Colonic mucosa (tissue), 4 donors: ENCODE measurements at places on chromosomes 2 and 18.

- DNase-seq: peak; percentile 10
- no peaks in the 10 kb centered on the region for H3K27me3 ChIP-seq
- no peaks in the 10 kb centered on the region for H3K4me1 ChIP-seq
- H3K27ac ChIP-seq: no peak overlapping the region
These were observed 290.1 kb upstream of the HDAC4 start for GRCh38 chr2:239690651-239691631.

DNA sequence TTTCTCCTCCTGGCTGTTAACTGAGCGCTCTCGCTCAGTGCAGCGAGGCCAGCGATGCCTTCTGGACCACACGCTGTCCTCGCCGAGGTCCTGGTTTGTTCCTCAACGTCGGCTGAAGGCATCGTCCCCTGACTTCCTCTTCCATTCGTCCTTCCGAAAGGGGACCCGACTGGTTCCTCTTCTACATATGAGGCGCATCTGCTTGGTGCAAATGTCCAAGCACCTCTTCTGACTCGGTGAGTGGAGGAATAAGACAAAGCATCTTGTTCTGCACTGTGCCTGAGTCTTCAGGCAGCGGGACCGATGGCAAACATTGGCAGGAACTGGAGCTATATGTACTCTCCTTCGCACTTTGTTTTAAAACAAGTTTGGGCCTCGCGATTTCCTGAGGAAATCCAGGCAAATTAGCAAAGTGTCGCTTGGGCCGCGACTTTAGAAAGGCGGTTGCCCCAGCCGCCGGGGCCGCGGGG lies 621 bp upstream of the KCNS3 start:
- H3K36me3 ChIP-seq: no peaks in the 10 kb centered on the region
- peak; percentile 36 for DNase-seq
- peaks cover 11% of the 10 kb centered on the region for H3K27me3 ChIP-seq
- peak overlapping the region; percentile 79 for H3K4me3 ChIP-seq
- no peak overlapping the region for H3K27ac ChIP-seq

- no peak for DNase-seq
- H3K4me3 ChIP-seq: no peak overlapping the region
- H3K4me1 ChIP-seq: no peaks in the 10 kb centered on the region
- H3K27me3 ChIP-seq: no peaks in the 10 kb centered on the region
These were observed 111.4 kb downstream of the EIPR1 start for GRCh38 chr2:3265981-3266924.

DNA sequence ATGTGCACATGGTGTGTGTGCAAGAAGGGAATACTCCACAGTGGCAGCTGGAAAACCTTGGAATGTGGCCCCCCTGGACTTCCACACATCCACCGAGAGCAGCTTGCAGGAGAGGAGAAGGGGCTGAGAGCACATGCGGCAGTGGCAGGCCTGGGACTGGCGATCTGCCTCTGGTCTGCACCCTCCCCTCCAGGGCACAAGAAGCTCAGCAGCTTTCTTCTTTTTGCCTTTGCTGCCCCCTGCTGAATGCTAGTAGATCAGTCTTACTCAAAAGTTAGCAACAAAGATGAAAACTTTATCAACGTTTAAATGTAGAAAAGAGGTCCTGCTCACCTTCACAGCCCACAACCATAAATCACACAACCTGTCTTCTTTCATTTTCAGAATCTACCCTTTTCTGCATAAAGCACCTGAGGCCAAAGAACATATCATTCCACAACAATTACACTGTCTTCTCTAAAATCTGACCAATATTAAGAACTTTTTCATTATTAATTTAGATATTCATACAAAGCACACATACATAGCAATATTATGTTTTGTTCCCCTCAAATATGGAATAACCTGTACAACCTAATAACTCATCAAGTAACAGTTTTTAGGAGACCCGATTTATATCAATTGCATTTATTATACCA lies 34.6 kb downstream of the TGFBRAP1 start:
- H3K36me3 ChIP-seq: no peaks in the 10 kb centered on the region
- no peaks in the 10 kb centered on the region for H3K4me1 ChIP-seq
- H3K27ac ChIP-seq: no peak overlapping the region

DNA sequence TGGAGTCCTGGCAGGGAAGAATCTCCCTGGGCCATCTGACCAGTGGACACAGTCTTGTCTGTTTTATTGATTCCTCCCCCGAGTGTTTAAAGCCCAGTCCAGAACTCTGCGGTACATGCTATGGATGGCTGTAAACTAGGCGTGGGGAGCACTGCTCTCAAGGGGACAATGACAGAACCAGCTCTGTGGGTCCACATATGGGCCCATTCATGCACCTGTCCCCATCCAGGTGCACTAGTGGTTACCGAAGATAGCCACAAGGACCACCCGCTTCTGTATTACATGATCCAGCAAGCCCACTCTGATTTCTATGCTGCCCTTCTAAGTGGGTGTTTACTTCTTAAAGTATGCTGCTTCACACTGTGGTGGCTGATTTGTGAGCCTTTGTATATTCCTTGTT lies 21.0 kb downstream of the CHST10 start:
- no peaks in the 10 kb centered on the region for H3K27me3 ChIP-seq
- no peak overlapping the region for H3K4me3 ChIP-seq
- DNase-seq: no peak
- no peaks in the 10 kb centered on the region for H3K4me1 ChIP-seq
- H3K27ac ChIP-seq: no peak overlapping the region

GRCh38 chr18:37175727-37176620 lies 347.0 kb downstream of the KIAA1328 start:
- no peaks in the 10 kb centered on the region for H3K27me3 ChIP-seq
- no peak overlapping the region for H3K4me3 ChIP-seq
- H3K36me3 ChIP-seq: no peaks in the 10 kb centered on the region

GRCh38 chr2:96867756-96868554 lies 1.9 kb downstream of the SEMA4C start:
- H3K27ac ChIP-seq: peak overlapping the region; percentile 96
- H3K4me3 ChIP-seq: peak overlapping the region; percentile 96

GRCh38 chr18:31439807-31440325 lies 7.7 kb upstream of the DSG3 start:
- no peaks in the 10 kb centered on the region for H3K27me3 ChIP-seq
- no peak overlapping the region for H3K27ac ChIP-seq
- no peaks in the 10 kb centered on the region for H3K4me1 ChIP-seq

- H3K4me1 ChIP-seq: no peaks in the 10 kb centered on the region
- H3K27ac ChIP-seq: peak overlapping the region; percentile 73
- no peak for DNase-seq
- no peaks in the 10 kb centered on the region for H3K27me3 ChIP-seq
- H3K4me3 ChIP-seq: no peak overlapping the region
These were observed 29.9 kb downstream of the PELI1 start for GRCh38 chr2:64114063-64114911.

DNA sequence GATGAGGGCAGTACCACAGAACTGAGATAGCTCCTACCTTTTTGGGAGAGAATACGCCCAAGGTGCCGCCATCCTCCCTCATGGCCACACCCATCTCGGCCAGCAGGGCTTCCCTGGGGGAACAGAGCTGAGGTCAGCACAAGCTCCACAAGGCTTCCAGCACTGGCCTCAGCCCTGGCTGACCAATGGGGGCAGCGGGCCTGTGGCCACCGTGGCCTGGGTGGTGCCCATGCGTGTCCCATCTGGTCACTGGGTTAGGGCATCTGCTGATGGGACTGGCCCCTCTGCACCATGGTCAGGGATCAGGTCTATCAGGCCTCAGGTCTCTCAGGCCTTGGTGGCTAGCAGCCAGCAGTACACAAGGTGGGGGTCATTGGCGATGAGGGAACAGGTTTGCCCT lies 50.9 kb downstream of the KIF1A start:
- no peak overlapping the region for H3K27ac ChIP-seq
- H3K4me1 ChIP-seq: no peaks in the 10 kb centered on the region
- no peak overlapping the region for H3K4me3 ChIP-seq

GRCh38 chr2:12044857-12045256 lies 298.4 kb downstream of the LPIN1 start:
- no peak overlapping the region for H3K4me3 ChIP-seq
- H3K36me3 ChIP-seq: no peaks in the 10 kb centered on the region
- no peak for DNase-seq

DNA sequence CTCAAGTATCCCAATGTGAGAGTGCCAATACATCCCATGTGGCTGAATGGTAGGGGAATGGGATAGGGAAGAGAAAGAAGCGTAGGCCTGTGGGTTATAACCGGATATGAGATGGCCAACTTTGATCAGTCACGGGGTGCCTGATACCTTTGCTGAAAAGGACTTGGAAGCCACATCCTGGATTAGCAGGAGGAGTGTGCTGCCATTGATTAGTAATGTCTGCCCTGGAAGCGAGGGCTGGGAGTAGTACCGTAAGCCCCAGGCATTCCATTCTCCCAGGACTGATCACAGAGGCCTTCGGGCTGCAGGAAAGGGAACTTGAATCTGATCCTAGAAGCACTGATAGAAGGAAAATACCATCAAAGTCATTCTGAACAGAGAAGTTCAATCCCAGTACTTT lies 218.5 kb downstream of the TFCP2L1 start:
- no peaks in the 10 kb centered on the region for H3K36me3 ChIP-seq
- H3K27ac ChIP-seq: no peak overlapping the region
- no peak overlapping the region for H3K4me3 ChIP-seq
- H3K4me1 ChIP-seq: no peaks in the 10 kb centered on the region

GRCh38 chr2:165401285-165401852 lies 68.1 kb upstream of the CSRNP3 start:
- no peak overlapping the region for H3K4me3 ChIP-seq
- H3K27ac ChIP-seq: no peak overlapping the region
- DNase-seq: peak; percentile 34
- no peaks in the 10 kb centered on the region for H3K27me3 ChIP-seq
- no peaks in the 10 kb centered on the region for H3K4me1 ChIP-seq
- no peaks in the 10 kb centered on the region for H3K36me3 ChIP-seq

DNA sequence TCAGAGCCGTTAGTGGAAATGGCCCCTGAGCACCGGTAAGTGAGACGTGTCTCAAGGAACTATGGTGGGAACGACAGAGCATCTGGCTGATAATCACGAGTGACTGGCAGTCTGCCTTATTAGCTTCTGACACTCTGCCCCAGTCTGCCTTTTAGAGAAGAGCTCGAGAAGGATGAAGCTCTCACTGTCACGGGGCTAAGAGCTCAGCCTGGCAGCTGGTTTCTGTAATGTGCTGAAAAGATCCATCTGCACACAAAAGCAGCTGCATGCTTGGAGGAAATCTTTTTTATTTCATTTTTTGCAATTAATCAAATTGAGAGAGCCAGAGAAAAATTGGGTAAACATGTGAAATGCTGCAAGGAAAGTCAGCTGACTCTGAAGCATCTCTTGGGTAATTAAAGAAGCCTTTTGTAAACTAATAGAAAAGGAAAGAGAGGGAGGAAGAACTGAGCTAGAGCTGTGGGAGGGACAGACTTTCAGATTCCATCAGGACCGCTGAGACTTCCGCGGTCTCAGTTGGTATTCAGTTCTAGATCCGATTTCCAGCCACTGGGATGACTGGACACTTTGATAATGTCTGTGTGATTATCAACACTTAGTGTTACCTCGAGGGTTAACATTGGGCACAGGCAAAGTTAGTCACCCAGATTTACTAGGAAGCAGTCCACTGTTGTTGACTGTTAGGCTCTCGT lies 24.4 kb downstream of the MBP start:
- H3K36me3 ChIP-seq: no peaks in the 10 kb centered on the region
- H3K27me3 ChIP-seq: no peaks in the 10 kb centered on the region
- H3K4me1 ChIP-seq: no peaks in the 10 kb centered on the region
- H3K27ac ChIP-seq: peak overlapping the region; percentile 60
- DNase-seq: peak; percentile 59
- no peak overlapping the region for H3K4me3 ChIP-seq

DNA sequence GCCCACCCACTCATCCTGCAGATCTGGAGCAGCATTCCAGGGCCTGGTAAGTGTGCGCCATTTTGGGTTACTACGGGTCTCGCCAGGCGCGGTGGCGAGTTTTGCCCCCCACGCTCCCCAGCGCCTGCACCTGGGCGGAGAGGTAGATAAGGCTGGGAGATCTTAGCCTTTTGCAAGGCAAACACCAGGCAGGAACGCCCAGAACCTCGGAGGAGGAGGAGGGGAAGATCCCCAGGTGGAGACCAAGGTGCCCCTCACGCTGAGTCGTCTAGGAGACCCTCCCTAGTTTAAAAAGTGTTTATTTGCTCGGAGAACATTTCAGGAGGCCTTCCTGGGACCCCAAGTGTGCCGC lies 365 bp upstream of the RAMP1 start:
- H3K27ac ChIP-seq: no peak overlapping the region
- no peak for DNase-seq
- no peaks in the 10 kb centered on the region for H3K36me3 ChIP-seq
- peak overlapping the region; percentile 12 for H3K4me3 ChIP-seq

- no peak overlapping the region for H3K4me3 ChIP-seq
- H3K27ac ChIP-seq: no peak overlapping the region
- H3K4me1 ChIP-seq: no peaks in the 10 kb centered on the region
- no peak for DNase-seq
- no peaks in the 10 kb centered on the region for H3K27me3 ChIP-seq
These were observed 108.3 kb upstream of the LRATD1 start for GRCh38 chr2:14524041-14524802.

DNA sequence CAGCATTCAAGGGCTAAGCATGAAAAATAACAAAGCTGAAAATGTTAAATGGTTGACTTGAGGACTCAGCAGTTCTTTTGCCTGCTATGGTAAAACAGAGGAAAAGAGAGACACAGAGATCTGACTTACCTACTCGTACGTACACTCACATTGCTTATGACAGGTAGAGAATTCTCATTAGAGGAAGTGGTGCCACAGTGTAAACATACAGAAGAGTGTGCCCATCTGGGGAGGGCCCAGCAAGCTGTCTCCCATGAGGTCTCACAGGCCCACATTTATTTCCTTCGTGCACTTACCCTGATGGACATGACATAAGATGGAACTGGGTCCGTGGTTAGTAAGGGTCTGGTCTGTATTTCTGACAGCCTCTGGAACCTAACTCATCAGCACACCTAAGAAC lies 729.1 kb downstream of the BCL11A start:
- no peak overlapping the region for H3K27ac ChIP-seq
- no peak for DNase-seq
- no peak overlapping the region for H3K4me3 ChIP-seq
- H3K27me3 ChIP-seq: no peaks in the 10 kb centered on the region
- no peaks in the 10 kb centered on the region for H3K4me1 ChIP-seq

DNA sequence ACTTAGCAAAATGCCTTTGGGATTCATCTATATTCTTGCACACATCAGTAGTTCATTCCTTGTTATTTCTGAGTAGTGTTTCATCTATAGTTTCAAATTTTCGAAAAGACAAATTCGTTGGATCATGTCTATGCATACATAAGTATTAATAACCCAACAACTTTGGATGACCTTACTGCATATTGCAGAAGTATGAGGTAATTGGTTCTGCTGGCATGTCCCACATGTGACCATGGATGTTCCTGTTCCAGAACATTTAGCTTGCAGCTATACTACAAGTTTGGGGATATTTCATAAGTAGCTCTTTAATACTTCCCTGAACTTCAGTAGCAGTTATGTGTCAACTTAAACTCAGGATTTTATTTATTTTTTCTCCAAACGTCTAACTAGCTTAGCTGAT lies 44.9 kb downstream of the APLF start:
- H3K4me1 ChIP-seq: no peaks in the 10 kb centered on the region
- H3K36me3 ChIP-seq: no peaks in the 10 kb centered on the region
- no peak overlapping the region for H3K4me3 ChIP-seq
- no peak for DNase-seq
- H3K27me3 ChIP-seq: no peaks in the 10 kb centered on the region
- no peak overlapping the region for H3K27ac ChIP-seq

- no peaks in the 10 kb centered on the region for H3K36me3 ChIP-seq
- H3K27ac ChIP-seq: no peak overlapping the region
- no peak for DNase-seq
- no peaks in the 10 kb centered on the region for H3K4me1 ChIP-seq
- H3K27me3 ChIP-seq: no peaks in the 10 kb centered on the region
These were observed 168.8 kb upstream of the SPATS2L start for GRCh38 chr2:200137691-200138090.

- no peak for DNase-seq
- no peak overlapping the region for H3K4me3 ChIP-seq
- peaks cover 6% of the 10 kb centered on the region for H3K4me1 ChIP-seq
- no peak overlapping the region for H3K27ac ChIP-seq
- H3K36me3 ChIP-seq: no peaks in the 10 kb centered on the region
These were observed 4.1 kb downstream of the NEDD4L start for GRCh38 chr18:58048081-58048642.
